CD8-positive, alpha-beta memory T cell (primary cell): ENCODE measurements at places on chromosomes 1 and 21. TPM values are rescaled to one million over a fixed set of nuclear protein-coding genes. Genes with fewer than 3 reads are reported as not detected.

- DNase-seq: no peak
- H3K27ac ChIP-seq: no peak overlapping the region
- no peaks in the 10 kb centered on the region for H3K36me3 ChIP-seq
Observed at GRCh38 chr21:28336314-28336713, 656.4 kb downstream of the LTN1 start.

GRCh38 chr1:204651843-204652421 is 33.6 kb downstream of the LRRN2 start:
- H3K36me3 ChIP-seq: no peaks in the 10 kb centered on the region
- no peaks in the 10 kb centered on the region for H3K4me1 ChIP-seq
- no peak overlapping the region for H3K4me3 ChIP-seq
- no peak overlapping the region for H3K27ac ChIP-seq
- no peak for DNase-seq
- no peaks in the 10 kb centered on the region for H3K27me3 ChIP-seq

DNA sequence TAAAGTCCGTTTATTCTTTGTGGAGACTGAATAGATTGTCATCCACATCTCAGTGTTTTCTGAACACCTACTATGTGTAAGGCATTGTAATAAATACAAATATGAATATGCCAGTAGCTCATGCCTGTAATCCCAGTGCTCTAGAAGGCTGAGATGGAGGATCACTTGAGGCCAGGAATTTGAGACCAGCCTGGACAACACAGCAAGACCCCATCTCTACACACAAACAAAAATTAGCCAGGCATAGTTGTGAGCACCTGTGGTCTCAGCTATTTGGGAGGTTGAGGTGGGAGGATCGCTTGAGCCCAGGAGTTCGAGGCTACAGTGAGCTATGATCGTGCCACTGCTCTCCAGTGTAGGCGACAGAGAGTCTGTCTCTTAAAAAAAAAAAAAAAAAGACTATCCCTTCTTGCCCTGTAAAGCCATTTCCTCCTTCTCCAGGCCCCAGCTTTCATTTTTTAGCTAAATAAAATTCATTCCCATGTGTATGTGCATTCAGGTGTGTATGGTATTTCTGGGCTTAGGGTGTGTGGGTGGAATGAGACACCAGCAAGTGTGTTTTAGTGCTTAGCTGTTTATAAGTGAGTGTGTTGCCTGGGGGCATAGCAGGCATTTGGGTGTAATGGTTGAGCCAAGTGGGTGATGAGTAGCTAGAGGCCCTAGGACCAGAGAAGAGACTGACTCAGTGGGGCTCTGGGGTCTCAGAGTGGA is 7.8 kb downstream of the CELSR2 start:
- H3K4me3 ChIP-seq: no peak overlapping the region
- H3K36me3 ChIP-seq: no peaks in the 10 kb centered on the region
- H3K4me1 ChIP-seq: no peaks in the 10 kb centered on the region
- H3K27ac ChIP-seq: no peak overlapping the region

DNA sequence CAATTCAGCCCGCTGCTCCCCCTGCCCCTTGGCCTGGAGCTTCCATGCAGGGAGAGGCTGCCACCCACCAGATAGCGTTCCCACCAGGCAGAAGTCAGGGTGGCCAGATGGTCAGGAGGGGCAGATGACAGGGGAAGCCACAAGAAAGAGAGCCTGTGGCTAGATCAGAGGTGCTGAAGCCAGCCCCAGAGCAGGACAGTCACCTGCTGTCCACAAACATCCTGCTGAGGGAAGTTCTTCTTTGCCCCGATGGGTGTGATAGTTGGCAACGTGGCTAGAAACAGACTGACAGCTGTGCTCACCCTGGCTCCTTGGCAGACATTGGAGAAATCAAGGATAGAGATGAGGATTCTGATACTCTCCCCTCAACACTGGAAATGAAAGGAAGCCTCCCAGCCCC is 27.2 kb upstream of the SRP9 start:
- H3K4me3 ChIP-seq: no peak overlapping the region
- H3K27me3 ChIP-seq: no peaks in the 10 kb centered on the region
- H3K4me1 ChIP-seq: no peaks in the 10 kb centered on the region

DNA sequence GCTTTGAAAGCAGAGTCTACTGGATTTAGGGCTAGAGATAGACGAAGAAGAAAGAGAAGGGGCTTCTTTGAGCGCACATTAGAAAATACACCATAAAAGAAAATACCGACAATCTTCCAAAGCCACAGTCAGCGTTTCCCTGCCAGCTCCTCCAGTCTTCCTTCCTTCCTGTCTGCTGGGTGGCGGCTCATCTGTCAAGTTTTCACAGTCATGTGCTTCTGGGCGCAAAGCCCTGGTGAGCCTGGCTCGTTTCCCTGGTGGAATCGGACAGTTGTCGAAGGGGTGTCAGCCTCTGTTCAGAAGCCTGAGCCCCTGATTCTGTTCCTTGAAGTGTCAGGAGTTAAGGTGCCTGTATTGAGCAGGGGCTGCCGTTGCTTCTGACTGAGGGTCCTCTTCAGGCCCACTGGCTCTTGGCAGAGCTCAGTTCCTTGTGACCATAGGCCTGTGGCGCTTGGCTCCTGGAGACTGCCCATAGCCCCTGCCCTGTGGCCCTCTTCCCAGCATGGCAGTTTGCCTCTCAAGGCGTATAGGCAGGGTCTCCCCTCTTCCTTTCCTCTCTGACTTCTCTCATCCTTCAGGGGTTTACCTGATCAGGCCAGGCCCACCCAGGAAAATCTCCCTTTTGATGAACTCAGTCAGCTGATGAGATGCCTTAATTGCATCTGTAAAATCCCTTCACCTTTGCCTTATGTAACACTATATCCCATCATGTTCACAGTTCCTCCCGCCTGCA is 58.6 kb downstream of the ADARB1 start:
- DNase-seq: no peak
- H3K36me3 ChIP-seq: no peaks in the 10 kb centered on the region
- H3K4me1 ChIP-seq: peaks cover 17% of the 10 kb centered on the region

GRCh38 chr1:12408662-12409061 is 178.8 kb downstream of the VPS13D start:
- no peak for DNase-seq
- H3K27ac ChIP-seq: no peak overlapping the region
- H3K27me3 ChIP-seq: no peaks in the 10 kb centered on the region
- peaks cover 24% of the 10 kb centered on the region for H3K4me1 ChIP-seq

GRCh38 chr1:88330201-88330600 is 353.9 kb upstream of the PKN2 start:
- H3K4me1 ChIP-seq: no peaks in the 10 kb centered on the region
- DNase-seq: no peak
- H3K27me3 ChIP-seq: no peaks in the 10 kb centered on the region

DNA sequence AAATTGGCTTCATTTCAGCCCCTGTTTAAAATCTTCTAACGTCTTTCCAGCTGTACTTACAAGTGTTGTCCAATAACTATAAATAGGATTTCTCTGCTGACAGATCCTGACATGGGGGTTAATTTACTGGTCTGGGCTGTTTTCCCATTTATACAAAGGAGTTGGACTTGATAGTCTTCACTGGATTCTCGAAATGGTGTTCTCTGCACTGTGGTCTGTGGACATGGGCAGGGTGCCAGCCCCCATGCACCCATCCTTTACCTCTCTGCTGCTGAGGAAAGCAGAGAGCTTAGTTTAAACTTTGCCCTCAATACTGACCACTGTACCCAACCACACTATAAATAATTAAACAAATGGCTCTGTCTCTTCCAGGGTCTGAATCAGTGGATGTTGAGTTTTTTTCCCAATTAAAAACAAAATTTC is 5.2 kb downstream of the DIO1 start:
- DNase-seq: no peak
- no peak overlapping the region for H3K4me3 ChIP-seq
- H3K27ac ChIP-seq: no peak overlapping the region
- H3K36me3 ChIP-seq: no peaks in the 10 kb centered on the region

DNA sequence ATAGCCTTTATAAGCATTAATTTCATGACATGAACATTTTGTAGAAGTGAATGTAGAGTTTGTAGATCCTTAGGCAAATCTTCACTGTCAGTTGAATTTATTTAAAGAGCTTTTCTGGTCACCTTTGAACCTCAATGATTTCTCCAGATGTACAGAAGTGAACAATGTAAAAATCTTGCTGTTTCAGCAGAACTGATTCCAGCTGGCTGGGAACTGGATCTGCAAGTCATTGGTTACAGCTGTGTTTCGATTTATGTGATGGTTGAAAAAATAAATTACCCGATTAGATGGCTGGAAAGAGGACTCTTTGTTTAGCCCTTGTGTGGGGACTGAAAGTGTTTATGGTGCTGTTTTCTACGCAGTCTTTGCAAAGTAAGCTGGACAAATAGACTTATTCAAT is 849.8 kb downstream of the USP25 start:
- DNase-seq: no peak
- no peaks in the 10 kb centered on the region for H3K4me1 ChIP-seq
- no peaks in the 10 kb centered on the region for H3K36me3 ChIP-seq
- H3K27me3 ChIP-seq: no peaks in the 10 kb centered on the region
- no peak overlapping the region for H3K4me3 ChIP-seq

DNA sequence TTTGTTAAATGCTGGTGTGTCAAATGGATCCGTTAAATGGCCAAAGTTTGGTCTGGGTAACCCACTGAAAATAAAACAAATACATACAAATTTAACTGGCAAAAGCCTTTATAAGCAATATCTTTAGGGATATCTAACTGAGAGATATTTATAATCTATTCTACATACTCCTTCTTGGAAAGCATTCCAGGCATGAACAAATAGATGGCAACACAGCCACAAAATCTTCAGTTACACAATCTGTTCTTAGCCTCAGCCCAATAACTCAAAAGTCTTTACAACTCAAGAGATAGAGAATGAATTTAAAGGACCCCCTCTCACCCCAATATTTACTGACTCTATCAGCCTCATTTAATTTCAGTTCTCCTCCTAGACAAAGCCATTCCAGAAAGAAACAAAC is 58.7 kb downstream of the NRDC start:
- peaks cover 16% of the 10 kb centered on the region for H3K36me3 ChIP-seq
- no peak for DNase-seq
- no peak overlapping the region for H3K27ac ChIP-seq
- no peaks in the 10 kb centered on the region for H3K4me1 ChIP-seq
- H3K4me3 ChIP-seq: no peak overlapping the region

- no peaks in the 10 kb centered on the region for H3K27me3 ChIP-seq
- no peak within 1 kb of the TSS for H3K27ac ChIP-seq
- no peaks in the 10 kb centered on the region for H3K4me1 ChIP-seq
- H3K36me3 ChIP-seq: no peaks in the 10 kb centered on the region
- DNase-seq: no peak
Observed at GRCh38 chr21:44666401-44667320, at the start of gene KRTAP12-2. TSS of gene KRTAP12-2 (minus strand) at chr21:44666927. CDS start at chr21:44666886, 41 bp downstream.

DNA sequence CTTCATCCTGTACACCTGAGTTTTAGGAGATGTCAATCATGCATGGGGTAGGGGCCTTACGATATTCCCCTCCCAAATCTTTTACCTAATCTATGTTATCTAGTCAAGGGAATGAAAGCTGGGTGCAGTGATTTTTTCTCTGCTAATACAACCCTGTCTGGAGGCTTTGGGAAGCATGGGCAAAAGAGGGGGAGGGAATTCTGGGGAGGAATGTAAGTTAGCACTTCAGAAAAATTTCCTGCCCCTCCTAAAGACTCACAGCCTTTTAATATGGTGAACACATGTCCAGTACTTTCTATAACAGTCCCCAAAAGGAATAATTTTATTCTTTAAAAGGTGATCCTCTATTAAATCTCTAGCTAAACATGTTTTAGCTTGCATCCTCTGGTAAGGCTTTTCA is 25.6 kb upstream of the PRELP start:
- DNase-seq: no peak
- no peak overlapping the region for H3K27ac ChIP-seq
- no peaks in the 10 kb centered on the region for H3K4me1 ChIP-seq
- no peaks in the 10 kb centered on the region for H3K27me3 ChIP-seq

DNA sequence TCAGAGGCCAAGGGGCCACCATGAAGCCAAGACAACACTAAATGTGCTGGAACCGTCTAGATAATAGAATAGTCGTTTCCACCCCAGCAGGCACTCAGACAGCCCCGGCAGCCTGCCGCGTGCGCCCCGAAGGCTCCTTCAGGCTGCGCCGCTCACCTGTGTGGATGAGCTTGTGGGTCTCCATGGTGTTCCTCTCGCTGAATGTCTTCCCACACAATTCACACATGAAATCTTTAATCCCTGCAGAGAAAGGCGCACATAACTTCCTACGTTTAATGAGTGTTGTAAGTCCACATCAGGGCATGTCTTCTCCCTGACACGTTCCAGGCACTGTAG is 43.7 kb upstream of the RIPK4 start:
- DNase-seq: no peak
- no peak overlapping the region for H3K4me3 ChIP-seq
- no peaks in the 10 kb centered on the region for H3K4me1 ChIP-seq
- H3K36me3 ChIP-seq: peaks cover 6% of the 10 kb centered on the region

- H3K27me3 ChIP-seq: no peaks in the 10 kb centered on the region
- DNase-seq: no peak
- no peaks in the 10 kb centered on the region for H3K36me3 ChIP-seq
Observed at GRCh38 chr1:209354840-209355165, 228.7 kb upstream of the CAMK1G start.

GRCh38 chr1:114660238-114660637 is 9.6 kb downstream of the DENND2C start:
- no peaks in the 10 kb centered on the region for H3K27me3 ChIP-seq
- no peak overlapping the region for H3K27ac ChIP-seq

GRCh38 chr1:178039891-178040290 is 54.0 kb upstream of the RASAL2 start:
- H3K27me3 ChIP-seq: no peaks in the 10 kb centered on the region
- H3K4me3 ChIP-seq: no peak overlapping the region
- DNase-seq: no peak
- no peaks in the 10 kb centered on the region for H3K4me1 ChIP-seq
- H3K27ac ChIP-seq: no peak overlapping the region

- peaks cover 55% of the 10 kb centered on the region for H3K27me3 ChIP-seq
- no peaks in the 10 kb centered on the region for H3K36me3 ChIP-seq
- peaks cover 6% of the 10 kb centered on the region for H3K4me1 ChIP-seq
- DNase-seq: peak; percentile 59
- H3K4me3 ChIP-seq: no peak overlapping the region
- no peak overlapping the region for H3K27ac ChIP-seq
Observed at GRCh38 chr1:34924759-34925555, 4.5 kb downstream of the DLGAP3 start.

GRCh38 chr1:66282891-66283621 is 250.9 kb upstream of the SGIP1 start:
- DNase-seq: no peak
- no peaks in the 10 kb centered on the region for H3K27me3 ChIP-seq
- H3K36me3 ChIP-seq: no peaks in the 10 kb centered on the region

DNA sequence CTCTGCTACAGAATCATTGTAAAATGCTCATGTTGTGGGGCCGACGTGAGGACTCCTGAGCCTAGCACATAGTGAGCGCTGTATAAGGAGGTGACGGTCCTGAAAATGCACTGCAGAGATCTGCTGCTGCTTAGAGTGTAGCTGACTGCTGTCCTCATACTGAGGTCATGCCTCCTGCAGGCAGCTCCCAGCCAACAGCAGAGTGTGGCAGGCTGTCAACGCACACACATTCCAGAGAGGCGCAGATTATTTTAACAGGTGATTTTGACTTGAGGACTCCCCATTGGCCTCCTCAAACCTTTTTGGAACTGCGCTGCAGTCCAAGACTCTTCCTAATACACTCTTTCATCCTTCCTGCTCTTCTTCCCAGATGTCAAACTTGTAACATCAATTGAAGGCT is 119.8 kb upstream of the KCNJ6 start:
- H3K27ac ChIP-seq: no peak overlapping the region
- no peaks in the 10 kb centered on the region for H3K4me1 ChIP-seq
- no peaks in the 10 kb centered on the region for H3K36me3 ChIP-seq

ARHGEF16 gene
- total RNA-seq: not detected

TOR1AIP1 gene
- total RNA-seq: 52.6 TPM

RIT1 gene
- total RNA-seq: 16.9 TPM

FCRL2 gene
- not detected for total RNA-seq

MAEL gene
- total RNA-seq: not detected

RAP1A gene
- 256 TPM for total RNA-seq

MROH7 gene
- total RNA-seq: not detected

PUSL1 gene
- total RNA-seq: 32.9 TPM

C1orf74 gene
- 2.2 TPM for total RNA-seq

NTMT2 gene
- total RNA-seq: not detected
